ENCODE measurements at places on chromosomes 12 and 14.

GRCh38 chr12:56221232-56221756 lies 428 bp downstream of the RNF41 start:
- H3K27ac ChIP-seq: peak overlapping the region; percentile 94
- H3K4me1 ChIP-seq: peaks cover 15% of the 10 kb centered on the region
- peak; percentile 90 for DNase-seq
- peak overlapping the region; percentile 98 for H3K4me3 ChIP-seq
- H3K36me3 ChIP-seq: 0 out of 2 replicates have a peak, but pooled peaks cover 2% of the 10 kb centered on the region

- peaks cover 43% of the 10 kb centered on the region for H3K4me1 ChIP-seq
- no peak overlapping the region for H3K27ac ChIP-seq
- no peak for DNase-seq
- H3K36me3 ChIP-seq: 0 out of 2 replicates have a peak, but pooled peaks cover 9% of the 10 kb centered on the region
- H3K4me3 ChIP-seq: no peak overlapping the region
These were observed 420.4 kb downstream of the PCNX1 start for GRCh38 chr14:71327691-71328090.

GRCh38 chr12:43937947-43938346 lies 102.1 kb downstream of the TMEM117 start:
- no peak overlapping the region for H3K4me3 ChIP-seq
- no peaks in the 10 kb centered on the region for H3K27me3 ChIP-seq
- DNase-seq: peak; percentile 21
- no peaks in the 10 kb centered on the region for H3K4me1 ChIP-seq
- H3K36me3 ChIP-seq: no peaks in the 10 kb centered on the region
- H3K27ac ChIP-seq: no peak overlapping the region

DNA sequence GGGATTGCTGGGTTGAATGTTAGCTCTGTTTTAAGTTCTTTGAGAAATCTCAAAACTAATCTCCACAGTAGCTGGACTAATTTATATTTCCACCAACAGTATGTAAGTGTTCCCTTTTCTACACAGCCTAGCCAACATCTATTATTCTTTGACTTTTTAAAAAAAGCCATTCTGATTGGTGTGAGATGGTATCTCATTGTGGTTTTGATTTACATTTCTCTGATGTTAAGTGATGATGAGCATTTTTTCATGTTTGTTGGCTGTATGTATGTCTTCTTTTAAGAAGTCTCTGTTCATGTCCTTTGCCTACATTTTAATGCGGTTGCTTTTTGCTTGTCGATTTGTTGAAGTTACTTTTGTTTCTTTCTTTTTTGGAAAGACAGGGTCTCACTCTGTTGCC lies 301.1 kb upstream of the OR4E1 start:
- DNase-seq: no peak
- H3K27ac ChIP-seq: no peak overlapping the region
- no peak overlapping the region for H3K4me3 ChIP-seq
- H3K27me3 ChIP-seq: no peaks in the 10 kb centered on the region
- no peaks in the 10 kb centered on the region for H3K36me3 ChIP-seq

- no peak overlapping the region for H3K4me3 ChIP-seq
- H3K27ac ChIP-seq: no peak overlapping the region
- DNase-seq: no peak
- no peaks in the 10 kb centered on the region for H3K27me3 ChIP-seq
- peaks cover 20% of the 10 kb centered on the region for H3K36me3 ChIP-seq
These were observed 26.3 kb downstream of the SLC15A4 start for GRCh38 chr12:128797119-128798118.
